Head of caudate nucleus (tissue), 42 donors: ENCODE measurements at places on chromosomes 2 and 18.

DNA sequence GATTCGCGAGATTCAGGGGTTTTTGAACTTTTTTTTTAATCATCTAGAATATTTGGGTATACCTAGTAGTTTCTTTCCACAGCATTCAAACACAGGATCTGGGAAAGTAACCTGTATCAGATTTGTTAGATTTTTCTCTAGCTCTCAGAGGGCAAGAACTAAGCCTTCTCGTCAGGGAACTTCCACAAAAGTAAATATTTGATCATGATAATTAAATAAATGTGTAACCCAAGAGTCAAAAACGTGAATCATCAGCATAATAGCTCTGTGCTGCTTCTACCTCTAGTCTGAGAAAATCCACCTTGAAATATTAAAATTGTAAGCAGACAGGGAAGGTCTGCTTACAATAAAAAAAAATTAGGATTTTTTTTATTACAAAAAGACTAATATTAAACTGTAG, 225.7 kb upstream of the SPOPL start:
- no peak for DNase-seq

DNA sequence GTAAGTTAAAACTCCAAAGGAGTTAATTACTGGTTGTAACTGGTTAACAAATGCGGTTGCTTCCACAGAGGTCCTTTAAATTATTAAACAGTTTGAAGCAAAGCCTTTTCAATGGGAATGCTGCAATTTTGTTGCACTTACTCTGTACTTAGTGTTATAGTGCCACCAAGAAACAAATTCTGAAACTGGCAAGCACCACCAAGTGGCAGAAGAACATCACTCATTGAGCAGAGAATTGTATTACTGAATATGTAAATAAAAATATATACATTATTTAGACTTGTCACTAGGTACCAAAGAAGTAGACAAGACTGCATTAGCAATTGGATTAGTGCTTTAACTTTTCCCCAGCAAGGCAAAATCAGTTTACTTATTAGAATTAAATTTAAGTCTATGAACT, 2.6 kb upstream of the TMEFF2 start:
- DNase-seq = no peak

DNA sequence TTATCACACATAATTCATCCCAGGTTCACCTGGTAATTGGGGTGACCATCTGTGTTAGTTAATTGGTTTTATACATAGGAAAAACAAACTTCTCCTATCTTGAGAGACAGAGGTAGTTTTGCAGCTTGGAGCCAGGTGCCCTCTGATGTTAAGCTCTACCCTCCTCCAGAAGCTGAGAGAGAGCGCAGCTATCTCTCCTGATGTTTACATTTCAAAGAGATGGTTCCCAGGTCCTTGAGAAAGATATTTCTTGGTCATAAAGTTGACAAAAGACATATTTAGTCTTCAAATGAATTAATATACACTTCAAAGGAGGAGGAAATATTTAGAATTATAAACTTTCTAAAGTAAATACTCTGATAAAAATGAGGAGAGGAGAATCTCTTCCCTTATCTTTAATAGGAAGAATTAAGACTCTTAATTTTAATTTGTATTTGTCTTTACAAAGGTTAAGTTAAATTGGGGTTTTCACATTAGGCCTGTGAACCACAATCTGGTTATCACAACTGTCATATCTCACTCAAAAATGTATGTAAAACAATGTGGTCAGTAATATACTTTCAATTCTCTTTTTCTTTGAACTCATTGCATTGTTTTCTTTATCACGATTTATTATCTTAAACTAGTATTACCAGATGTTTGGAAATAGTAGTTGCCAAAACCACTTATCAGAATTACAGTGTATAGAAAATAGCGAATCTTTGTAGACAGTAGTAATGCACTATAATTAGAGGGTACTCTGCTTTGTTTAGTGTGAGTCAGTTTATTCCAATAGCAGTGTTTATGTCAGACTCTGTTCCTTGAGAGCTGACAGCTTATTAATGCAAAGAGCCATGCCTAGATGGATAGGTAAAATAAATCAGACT, 26.8 kb downstream of the SERPINB4 start:
- no peak for DNase-seq

DNA sequence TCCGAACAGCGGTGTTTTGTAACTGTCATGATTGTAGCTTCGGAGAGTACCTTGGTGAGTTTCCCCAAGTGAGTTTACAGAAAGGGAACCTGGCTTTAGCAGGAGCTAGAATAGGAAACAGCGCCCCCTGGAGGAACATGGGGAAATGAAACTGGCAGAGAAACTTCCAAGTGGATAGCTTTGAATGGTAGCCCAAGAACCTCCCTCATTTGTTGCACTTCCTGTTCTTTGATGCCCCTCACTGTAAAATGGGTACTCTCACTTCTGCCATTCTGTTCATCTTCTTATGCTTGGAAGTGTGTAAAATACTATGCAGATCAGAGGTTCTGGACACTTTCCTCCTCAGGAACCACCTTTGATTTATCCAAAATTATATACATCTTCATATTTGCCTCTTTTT, 36.2 kb downstream of the CHST10 start:
- DNase-seq = peak; percentile 83

DNA sequence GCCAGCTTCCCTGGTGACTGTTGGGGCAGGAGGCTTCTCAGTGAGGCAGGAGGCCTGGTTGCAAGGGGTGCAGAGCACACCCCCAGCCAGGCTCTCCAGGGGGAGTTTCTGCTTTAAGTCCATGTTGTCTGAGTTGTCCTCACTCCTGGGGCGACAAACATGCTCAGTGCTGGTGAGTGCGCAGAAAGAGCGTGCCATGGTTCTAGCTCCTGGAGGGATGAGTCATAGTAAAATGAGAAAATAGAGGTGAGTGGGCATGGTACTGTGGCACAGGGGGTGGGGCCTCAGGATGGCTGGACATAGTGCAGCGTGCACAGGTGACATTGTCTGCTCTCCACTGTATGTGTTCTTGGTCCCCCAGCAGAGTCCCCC, 457.2 kb upstream of the HS6ST1 start:
- DNase-seq = no peak

GRCh38 chr2:42841344-42841743, 49.0 kb upstream of the HAAO start:
- no peak for DNase-seq

- no peak for DNase-seq
These were observed 169.6 kb upstream of the SIX2 start for GRCh38 chr2:45178854-45179253.

GRCh38 chr2:33321236-33321771, 155.1 kb upstream of the RASGRP3 start:
- no peak for DNase-seq

DNA sequence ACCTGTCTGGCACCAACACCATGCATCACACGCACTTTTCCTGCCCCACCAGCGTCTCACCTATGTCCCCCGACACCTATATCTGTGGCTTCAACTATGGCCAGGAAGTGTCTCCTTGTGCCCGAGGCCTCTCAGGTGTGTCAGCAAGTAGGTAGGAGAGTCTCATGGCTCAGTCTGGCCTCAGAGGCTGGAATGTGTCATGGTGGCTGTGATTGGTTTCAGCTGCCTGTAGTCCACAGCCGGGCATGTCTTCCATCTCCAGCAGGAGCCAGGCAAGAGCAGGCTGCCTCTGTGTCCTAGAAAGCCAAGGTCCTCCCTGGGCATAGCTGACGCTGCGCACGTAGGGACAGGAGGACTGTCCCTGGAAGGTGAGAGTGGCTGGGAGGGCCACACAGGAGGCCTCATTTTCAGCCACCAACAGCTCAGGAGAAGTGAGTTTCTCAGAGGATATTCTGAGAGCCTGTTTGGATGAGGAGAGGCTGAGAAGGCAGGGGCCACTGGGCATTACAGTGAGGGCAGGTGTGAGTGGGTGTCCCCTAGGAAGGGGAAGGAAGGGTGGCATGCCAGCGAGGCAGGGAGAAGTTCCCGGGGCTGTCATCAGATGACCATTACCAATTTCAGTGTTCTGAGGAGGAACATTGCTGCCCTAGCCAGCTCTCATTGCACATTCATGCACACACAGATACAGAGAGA, 47.2 kb downstream of the SDC1 start:
- no peak for DNase-seq

- no peak for DNase-seq
These were observed 170.2 kb downstream of the THADA start for GRCh38 chr2:43425659-43426058.

GRCh38 chr2:71100195-71100964, 29.6 kb downstream of the MCEE start:
- peak; percentile 66 for DNase-seq

GRCh38 chr18:7090771-7091170, 26.8 kb downstream of the LAMA1 start:
- DNase-seq = no peak

DNA sequence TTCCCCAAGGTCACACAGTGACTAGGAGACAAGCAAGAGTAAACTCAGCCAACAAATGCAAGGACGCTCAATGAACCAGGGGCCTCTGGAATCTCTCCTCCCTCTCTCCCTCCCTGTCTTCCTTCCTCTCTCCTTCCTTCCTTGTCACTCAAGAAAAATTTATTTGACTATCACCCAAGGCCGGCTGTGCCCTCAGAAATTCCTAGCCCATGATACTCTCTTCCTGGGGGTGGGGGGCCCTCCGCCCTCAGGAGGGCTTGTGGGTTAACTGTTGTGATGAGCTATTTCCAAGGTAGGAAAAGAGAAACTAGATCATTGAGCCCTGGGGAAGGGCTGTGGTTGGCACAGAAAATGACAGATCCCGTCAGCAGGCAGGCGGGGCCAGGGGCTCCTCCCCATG, 21.7 kb downstream of the INHBB start:
- DNase-seq = no peak

DNA sequence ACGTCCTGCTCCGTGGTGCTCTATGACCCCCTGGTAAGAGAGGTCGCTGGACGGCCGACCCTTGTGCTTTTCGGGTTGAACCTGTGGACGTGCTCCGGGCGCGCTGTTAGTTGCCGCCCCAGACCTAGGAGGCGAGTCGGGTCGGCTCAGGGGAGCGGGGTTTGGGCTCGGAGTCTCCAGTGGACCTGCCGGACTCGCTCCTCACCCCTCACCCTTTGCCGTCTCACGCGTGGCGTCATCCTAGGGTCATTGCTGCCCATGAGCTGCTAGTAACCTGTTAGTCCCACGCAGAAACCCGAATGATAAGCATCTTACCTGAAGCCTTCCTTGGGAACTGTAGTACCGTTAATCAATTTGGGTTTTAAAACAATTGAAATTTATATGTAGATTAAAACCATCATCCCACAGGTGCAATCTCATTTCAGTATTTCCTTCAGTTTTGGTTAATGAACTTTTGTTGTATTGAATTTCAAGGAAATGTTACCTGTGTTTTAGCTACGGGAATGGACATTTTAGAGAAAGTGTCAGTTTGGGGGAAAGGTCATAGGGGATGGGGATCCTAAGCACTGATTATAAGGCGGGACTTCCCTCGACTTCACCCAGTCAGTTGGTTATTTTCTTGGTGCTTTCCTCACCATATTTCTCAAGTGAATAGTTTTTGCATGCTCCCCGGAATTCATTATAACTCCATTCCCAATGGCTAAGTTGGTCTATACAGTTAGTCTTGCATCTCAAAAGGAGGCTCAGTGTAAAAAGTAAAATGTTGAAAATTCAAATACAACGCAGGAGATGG, 536 bp downstream of the ELP2 start:
- no peak for DNase-seq

- no peak for DNase-seq
These were observed 210.8 kb upstream of the SMIM21 start for GRCh38 chr18:75638223-75638775.

- DNase-seq = no peak
These were observed 406.7 kb downstream of the ADCYAP1 start for GRCh38 chr18:1311376-1311775.

DNA sequence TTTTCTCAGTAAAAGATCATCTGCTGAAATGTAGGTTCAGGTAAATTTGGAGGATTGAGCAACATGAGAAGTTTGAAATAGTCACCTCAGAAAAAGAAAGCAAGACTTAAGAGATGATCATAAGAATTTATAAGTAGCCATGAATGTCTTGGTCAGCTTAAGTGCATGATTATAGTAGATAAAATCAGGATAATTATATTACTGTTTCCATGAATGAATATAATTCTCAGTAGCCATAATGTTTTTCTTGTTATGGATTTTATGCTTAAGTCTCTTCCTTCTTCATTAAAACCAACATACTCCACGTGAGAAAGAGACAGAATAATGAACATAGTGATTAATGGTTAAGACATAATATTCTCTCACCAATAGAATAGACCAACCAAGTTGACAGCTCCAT, 223.7 kb downstream of the EXOC6B start:
- no peak for DNase-seq

- no peak for DNase-seq
These were observed 1221.6 kb upstream of the NRXN1 start for GRCh38 chr2:52253416-52253980.

GRCh38 chr2:230774348-230774951, 61.8 kb downstream of the CAB39 start:
- no peak for DNase-seq

DNA sequence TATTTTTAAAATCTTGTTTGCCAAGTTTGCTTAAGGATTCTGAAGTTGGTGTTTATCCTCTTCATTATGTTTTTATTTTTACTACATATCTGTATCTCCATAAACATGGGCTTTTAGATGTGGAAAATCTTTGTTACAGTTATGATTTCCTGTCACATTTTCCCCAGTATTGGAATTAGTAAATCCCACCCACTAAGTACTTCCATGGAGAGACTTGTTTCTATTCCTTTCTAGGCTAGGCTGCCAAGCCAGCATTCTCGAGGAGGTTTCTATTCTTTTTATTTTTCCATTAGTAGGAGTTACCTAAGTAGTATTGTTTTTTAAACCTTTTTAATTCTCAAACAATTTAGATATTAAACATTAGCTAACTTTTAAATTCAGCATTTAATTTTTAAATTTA, 22.1 kb downstream of the PKP4 start:
- no peak for DNase-seq
